ENCODE measurements at places on chromosomes 13 and 19. TPM values are rescaled to one million over a fixed set of nuclear protein-coding genes. Genes with fewer than 3 reads are reported as not detected.

- 0 out of 2 replicates have a peak, but pooled peaks cover 7% of the 10 kb centered on the region for H3K36me3 ChIP-seq
- no peaks in the 10 kb centered on the region for H3K27me3 ChIP-seq
- H3K4me3 ChIP-seq, result no peak overlapping the region
- no peak for DNase-seq
Measured at GRCh38 chr13:98217597-98217996, 40.5 kb upstream of the RNF113B start.

DNA sequence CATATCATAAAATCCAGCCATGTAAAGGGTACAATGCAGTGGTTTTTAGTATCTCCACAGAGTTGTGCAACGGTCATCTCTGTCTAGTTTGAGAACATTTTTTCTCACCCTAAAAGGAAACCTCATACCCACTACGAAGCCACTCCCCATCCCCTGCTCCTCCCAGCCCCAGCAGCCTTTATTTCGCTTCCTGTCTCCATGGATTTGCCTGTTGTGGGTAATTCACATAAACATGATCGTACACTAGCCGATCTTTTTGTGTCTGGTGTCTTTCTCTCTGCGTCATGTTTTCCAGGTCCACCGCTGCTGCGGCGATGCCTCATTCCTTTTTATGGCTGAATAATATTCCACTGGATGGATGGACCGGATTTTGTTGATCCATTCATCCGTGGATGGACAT, 28.6 kb downstream of the BICRA start:
- H3K27me3 ChIP-seq, result no peaks in the 10 kb centered on the region
- H3K36me3 ChIP-seq, result no peaks in the 10 kb centered on the region
- H3K27ac ChIP-seq, result peak overlapping the region; percentile 32
- DNase-seq, result peak; percentile 20
- H3K4me1 ChIP-seq, result peaks cover 13% of the 10 kb centered on the region

DNA sequence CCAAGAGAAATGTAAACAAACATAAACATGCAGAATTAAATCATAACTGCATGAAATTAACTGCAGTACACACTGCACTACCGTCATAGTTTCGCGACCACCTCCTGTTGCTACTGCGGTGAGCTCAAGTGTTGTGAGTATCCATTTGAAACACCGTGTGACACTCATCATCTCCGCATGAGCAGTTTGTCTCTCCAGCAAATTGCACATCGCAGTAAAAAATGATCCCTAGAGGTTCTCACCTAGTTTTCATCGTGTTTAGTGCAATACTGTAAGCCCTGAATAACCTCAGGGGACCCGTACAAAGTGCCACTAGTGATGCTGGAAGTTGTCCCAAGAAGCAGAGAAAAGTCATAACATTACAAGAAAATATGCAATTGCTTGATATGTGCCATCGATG, 147.7 kb downstream of the DPF1 start:
- peaks cover 7% of the 10 kb centered on the region for H3K4me1 ChIP-seq
- H3K27me3 ChIP-seq, result no peaks in the 10 kb centered on the region
- H3K27ac ChIP-seq, result no peak overlapping the region
- no peaks in the 10 kb centered on the region for H3K36me3 ChIP-seq
- no peak for DNase-seq

- H3K27ac ChIP-seq, result peak overlapping the region; percentile 36
- H3K4me1 ChIP-seq, result peaks cover 3% of the 10 kb centered on the region
- H3K27me3 ChIP-seq, result no peaks in the 10 kb centered on the region
- H3K36me3 ChIP-seq, result 0 out of 2 replicates have a peak, but pooled peaks cover 5% of the 10 kb centered on the region
- DNase-seq, result peak; percentile 83
Measured at GRCh38 chr19:14089662-14090508, 666 bp downstream of the SAMD1 start.

DNA sequence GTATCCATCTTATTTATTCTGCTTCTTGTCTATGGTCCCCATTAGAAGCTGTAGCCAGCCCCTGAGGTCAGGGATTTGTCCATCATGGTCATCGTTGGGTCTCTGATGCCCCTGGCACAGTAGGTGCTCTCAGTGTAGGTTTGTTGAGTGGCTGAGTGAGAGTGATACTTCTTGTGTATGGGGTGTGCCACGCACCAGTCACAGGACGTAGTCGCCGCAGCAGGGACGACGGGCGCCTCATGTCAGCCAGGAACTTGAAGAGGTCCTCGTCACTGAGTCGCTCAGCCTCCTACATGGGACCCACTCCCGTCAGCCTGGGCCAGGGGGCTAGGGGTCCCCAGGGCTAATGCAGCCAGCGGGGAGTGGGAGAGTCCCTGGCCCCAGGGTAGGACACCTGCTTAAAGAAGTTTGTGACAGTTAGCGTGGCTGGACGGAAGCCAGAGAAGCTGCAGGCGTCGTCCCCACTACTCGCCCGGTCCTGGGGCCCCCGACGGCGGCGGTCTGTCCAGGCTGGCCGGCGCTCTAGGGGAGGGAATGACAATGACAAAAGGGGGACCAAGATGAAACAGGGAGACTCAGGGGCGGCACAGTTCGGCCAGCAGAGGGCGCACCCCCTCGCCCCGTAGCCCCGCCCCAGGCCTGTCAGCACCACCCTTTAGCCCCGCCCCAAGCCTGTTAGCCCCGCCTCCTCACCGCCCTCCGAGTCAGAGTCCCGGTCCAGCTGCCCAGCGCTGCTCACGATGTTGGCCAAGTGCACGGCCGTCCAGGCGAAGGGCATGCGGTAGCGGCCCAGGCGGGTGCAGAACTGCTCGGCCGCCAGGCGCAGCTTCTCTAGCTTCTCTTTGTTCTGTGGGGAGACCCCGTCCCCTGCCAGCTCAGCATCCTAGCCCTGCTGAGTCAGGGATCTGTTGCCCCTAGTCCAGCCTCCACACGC, 3.7 kb downstream of the ANGPTL8 start:
- H3K27ac ChIP-seq, result no peak overlapping the region
- no peak overlapping the region for H3K4me3 ChIP-seq
- H3K36me3 ChIP-seq, result no peaks in the 10 kb centered on the region
- no peaks in the 10 kb centered on the region for H3K4me1 ChIP-seq

- H3K4me3 ChIP-seq, result no peak overlapping the region
- DNase-seq, result no peak
- H3K4me1 ChIP-seq, result no peaks in the 10 kb centered on the region
- peaks cover 6% of the 10 kb centered on the region for H3K27me3 ChIP-seq
- H3K36me3 ChIP-seq, result no peaks in the 10 kb centered on the region
Measured at GRCh38 chr13:51938454-51938853, 72.8 kb downstream of the ATP7B start.

GRCh38 chr19:51089786-51090185, 7.1 kb upstream of the KLK14 start:
- no peak overlapping the region for H3K27ac ChIP-seq
- no peak overlapping the region for H3K4me3 ChIP-seq
- H3K36me3 ChIP-seq, result no peaks in the 10 kb centered on the region
- H3K27me3 ChIP-seq, result no peaks in the 10 kb centered on the region

DNA sequence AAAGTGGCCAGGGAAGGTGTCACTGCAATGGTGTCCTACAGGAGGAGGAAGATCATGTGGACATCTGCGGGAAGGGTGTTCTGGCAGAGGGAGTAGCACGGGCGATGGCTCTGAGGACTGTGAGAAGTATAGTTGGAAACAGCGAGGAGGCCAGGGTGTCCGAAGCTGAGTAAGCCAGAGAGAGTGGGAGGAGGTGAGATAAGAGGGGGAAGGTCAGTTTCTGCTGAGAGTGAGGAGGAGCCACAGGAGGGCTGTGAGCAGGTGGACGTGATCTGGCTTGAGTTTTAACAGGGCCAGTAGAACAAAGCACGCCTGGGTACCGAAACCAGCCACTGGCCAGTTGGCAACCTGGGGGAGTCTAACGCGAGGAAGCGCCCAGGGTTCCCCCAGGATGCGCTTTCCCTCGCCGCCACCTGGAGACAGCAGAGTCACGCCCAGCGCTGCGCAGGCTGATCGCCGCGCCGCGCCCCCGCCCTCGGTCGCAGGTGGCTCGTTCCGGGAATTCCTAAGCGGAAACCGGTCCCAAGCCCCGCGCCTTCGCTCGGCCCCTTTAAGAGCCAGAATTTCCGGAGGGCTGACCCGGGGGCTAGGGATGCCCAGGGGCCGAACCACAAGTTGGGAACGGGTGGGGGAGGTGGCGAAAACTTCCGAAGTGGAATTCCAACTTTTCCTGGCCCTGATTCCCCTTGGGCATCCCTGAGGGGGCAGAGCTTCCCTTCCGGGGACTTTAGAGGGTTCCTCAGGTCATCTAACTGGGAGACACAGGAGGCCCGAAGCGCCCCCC, 1.1 kb upstream of the LSR start:
- no peaks in the 10 kb centered on the region for H3K4me1 ChIP-seq
- no peak overlapping the region for H3K4me3 ChIP-seq
- H3K27me3 ChIP-seq, result peaks cover 44% of the 10 kb centered on the region
- no peak overlapping the region for H3K27ac ChIP-seq

- peaks cover 8% of the 10 kb centered on the region for H3K4me1 ChIP-seq
- DNase-seq, result no peak
- H3K27ac ChIP-seq, result no peak overlapping the region
Measured at GRCh38 chr13:26759249-26759906, 1.2 kb downstream of the GPR12 start.

- H3K27ac ChIP-seq, result no peak within 1 kb of the TSS
- DNase-seq, result peak; percentile 73
- no peaks in the 10 kb centered on the region for H3K27me3 ChIP-seq
Measured at GRCh38 chr19:34963573-34964406, at the start of gene ZNF792. Gene ZNF792, minus strand, starts transcription at chr19:34964229. Its CDS starts 567 bp downstream, at chr19:34963662.

- no peaks in the 10 kb centered on the region for H3K36me3 ChIP-seq
- H3K27ac ChIP-seq, result no peak overlapping the region
- no peak overlapping the region for H3K4me3 ChIP-seq
- 0 out of 2 replicates have a peak, but pooled peaks cover 3% of the 10 kb centered on the region for H3K4me1 ChIP-seq
Measured at GRCh38 chr19:48510421-48511268, 990 bp downstream of the LMTK3 start.

GRCh38 chr13:92418818-92419412, 807.7 kb upstream of the GPC6 start:
- no peak overlapping the region for H3K4me3 ChIP-seq
- no peaks in the 10 kb centered on the region for H3K36me3 ChIP-seq
- H3K27me3 ChIP-seq, result no peaks in the 10 kb centered on the region
- DNase-seq, result no peak

GRCh38 chr13:41056194-41056593, 5.1 kb upstream of the WBP4 start:
- 0 out of 2 replicates have a peak, but pooled peaks cover 2% of the 10 kb centered on the region for H3K36me3 ChIP-seq
- H3K4me3 ChIP-seq, result no peak overlapping the region
- peaks cover 50% of the 10 kb centered on the region for H3K4me1 ChIP-seq
- H3K27me3 ChIP-seq, result no peaks in the 10 kb centered on the region
- no peak for DNase-seq
- no peak overlapping the region for H3K27ac ChIP-seq

DNA sequence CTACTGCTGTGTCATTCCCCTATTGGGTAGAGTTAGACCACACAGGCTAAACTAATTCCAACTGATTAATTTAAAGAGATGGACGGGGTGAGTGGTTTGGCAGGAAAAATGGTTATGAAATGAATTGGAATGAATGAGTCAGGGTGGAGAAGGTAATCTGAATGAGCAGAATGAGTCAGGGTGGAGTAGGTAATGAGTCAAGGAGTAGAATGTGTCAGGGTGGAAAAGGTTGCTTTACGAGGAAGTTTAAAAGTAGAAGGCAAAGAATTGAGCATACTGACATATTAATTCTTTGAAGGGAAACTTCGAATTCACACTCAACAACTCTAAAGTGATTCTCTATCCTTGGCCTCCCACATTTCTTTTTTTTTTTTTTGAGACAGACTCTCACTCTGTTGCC, 12.7 kb upstream of the ZNF121 start:
- H3K36me3 ChIP-seq, result no peaks in the 10 kb centered on the region
- H3K4me3 ChIP-seq, result peak overlapping the region; percentile 4
- H3K27ac ChIP-seq, result peak overlapping the region; percentile 43

The GIPC3 gene
- total RNA-seq, result not detected

The SIGLEC9 gene
- total RNA-seq, result not detected

The GPR108 gene
- 77.3 TPM for total RNA-seq

The SLC17A7 gene
- total RNA-seq, result not detected

The DMPK gene
- total RNA-seq, result 26.6 TPM

The ANKRD24 gene
- 3.3 TPM for total RNA-seq

The FSD1 gene
- 16.2 TPM for total RNA-seq

The DKKL1 gene
- total RNA-seq, result not detected

The VSTM2B gene
- not detected for total RNA-seq

The STOML3 gene
- not detected for total RNA-seq

The PROZ gene
- total RNA-seq, result not detected
